ENCODE measurements at places on chromosomes 2 and 18.

DNA sequence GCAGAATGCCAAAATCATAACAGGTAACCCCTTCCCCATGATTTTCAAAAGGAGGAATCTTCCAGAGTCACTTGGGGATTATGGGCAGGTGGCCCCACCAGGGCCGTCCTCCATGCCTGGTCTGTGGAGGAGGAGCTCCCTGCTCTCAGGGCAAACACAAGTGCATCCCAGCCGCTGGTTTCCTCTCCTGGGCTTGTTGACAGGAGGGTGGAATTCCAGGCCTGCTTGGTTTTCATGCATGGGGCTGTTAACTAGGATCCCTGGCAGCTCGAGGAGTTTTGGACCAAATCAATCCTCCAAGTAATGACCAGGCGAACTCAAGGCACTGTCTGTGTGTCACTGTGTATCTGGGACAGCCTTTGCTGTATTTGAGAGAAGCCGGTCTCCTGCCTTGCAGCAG, 45.3 kb downstream of the FOSL2 start:
- no peak for DNase-seq

DNA sequence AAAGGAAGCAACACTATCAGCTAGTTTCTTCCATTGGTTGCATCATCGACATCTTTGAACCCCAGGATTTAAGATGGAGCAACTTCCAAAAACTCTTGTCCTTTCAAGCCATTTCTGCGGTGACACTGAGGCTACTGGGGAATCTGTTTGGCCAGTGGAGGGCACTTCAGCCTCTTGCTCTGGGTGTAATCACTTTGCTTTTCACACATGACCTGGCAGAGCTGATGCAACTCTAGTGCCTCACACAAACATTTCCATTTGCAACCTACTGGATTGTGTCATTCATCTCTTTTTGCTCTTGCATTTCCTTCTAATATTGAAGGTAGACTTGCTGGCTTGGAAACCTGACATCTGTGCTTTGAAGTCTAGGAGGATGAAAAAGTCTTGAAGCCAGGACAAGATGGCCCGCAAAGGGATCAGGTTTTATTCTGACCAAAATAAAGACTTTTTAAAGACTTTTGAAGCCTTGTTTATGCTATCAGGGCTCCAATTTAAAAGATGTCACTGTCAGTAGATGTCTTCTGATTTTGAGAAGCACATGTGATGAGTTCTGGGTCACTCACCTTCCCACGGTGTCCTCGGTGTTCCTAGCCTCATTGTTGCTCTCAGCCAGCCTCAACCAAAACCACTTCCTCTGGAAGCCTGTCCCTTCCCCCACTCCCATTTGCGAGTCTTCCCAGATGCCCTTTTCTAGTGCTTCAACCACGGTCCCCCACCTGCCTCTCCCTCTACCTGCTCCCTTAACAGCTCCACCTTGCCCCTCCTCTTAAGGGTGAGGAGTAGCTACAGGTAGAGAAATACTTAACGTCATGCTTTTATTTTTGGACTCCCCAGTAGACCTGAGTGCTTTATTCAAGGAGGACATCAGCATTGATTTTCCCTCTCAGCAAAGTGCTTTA, 69.7 kb upstream of the KCNE4 start:
- peak; percentile 46 for DNase-seq

- no peak for DNase-seq
Measured at GRCh38 chr2:42722320-42723190, 41.4 kb downstream of the OXER1 start.

- DNase-seq = peak; percentile 84
Measured at GRCh38 chr2:26922405-26923188, 47.8 kb upstream of the MAPRE3 start.

GRCh38 chr2:127027715-127028114, 79.2 kb downstream of the BIN1 start:
- no peak for DNase-seq

DNA sequence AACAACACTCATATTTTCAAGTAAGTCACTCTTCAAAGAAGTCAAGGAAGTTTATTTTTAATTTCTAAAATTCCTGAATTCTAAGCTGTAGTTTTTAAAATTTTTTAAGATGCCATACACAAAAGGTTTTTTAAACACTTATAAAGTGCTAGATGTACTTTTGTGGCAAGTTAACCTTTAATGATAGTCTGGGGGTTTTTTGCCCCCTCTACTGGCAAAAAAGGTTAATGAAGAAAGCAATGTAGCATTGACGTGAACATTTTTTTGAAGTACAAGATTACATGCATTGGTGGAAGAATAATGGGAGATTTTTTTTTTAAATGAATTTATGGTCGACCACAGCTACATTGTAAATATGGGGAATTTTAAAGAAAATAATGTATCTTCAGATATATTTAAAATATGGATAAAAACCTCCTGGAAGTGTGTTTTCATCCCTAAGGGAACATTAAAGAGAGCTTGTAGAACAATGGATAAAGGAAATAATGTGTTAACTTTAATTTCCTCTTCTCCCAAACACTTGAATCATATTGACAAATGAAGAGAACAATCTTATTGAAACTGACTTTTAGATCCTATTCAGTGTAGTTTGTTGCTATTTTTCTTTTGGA, 12.6 kb downstream of the ITPRID2 start:
- peak; percentile 20 for DNase-seq

GRCh38 chr2:204010628-204011560, 74.3 kb downstream of the ICOS start:
- no peak for DNase-seq

- DNase-seq = no peak
Measured at GRCh38 chr18:36295880-36296301, 1.6 kb upstream of the FHOD3 start.

DNA sequence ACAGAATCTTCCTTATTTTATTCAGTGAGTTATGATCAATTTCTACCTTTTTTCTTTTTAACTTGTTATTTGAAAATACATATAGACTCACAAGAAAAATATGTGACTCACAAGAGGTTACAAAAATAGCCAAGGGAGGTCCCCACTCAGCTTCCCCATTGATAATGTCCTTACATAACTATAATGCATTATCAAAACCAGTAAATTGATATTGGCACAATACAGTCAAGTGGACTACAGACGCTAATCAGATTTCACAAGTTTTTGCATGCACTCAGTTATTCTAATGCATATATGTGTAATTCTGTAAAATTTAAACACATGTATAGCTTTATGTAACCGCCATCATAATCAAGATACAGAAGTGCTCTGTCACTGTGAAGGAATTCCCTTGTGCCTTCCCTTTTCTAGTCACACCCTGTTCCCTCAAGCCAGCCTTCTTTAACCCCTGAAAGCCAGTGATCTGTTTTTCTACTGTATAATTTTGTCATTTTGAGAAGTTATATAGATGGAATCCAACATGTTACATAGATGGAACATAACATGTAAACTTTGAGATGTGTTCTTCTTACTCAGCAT, 118.4 kb downstream of the ALMS1 start:
- no peak for DNase-seq

DNA sequence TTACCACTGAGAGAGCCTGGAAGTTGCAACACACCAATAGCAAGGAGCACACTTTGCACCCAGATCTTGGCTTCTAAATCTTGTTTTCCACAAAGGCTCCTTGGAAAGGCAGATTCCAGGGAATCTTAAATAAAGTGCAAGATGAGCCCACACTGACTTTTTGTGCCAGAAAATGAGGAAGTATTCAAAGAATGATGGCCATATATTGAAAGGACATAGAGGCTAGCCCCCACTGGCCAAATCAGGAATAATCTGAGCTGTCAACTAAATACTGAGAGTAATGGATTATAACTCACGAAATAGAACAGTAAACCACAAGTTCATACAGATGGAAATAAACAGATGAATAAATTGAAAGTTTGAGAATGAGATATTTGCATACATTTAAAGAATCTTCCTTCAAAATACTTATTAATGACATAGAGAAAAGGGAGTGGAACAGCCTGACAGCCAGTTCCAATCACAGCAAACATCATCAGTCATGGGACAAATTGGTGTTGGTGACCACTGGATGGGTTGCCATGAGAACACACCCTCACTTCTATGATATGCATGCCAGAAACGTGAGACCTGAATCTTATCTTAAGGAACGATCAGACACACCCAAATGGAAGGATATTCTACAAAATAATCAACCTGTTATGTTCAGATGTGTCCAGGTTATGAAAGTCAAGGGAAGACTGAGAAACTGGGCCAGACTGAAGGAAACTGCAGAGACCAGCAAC, 12.2 kb upstream of the ACKR3 start:
- no peak for DNase-seq

- DNase-seq = no peak
Measured at GRCh38 chr2:39266139-39266805, 22.5 kb upstream of the CDKL4 start.

DNA sequence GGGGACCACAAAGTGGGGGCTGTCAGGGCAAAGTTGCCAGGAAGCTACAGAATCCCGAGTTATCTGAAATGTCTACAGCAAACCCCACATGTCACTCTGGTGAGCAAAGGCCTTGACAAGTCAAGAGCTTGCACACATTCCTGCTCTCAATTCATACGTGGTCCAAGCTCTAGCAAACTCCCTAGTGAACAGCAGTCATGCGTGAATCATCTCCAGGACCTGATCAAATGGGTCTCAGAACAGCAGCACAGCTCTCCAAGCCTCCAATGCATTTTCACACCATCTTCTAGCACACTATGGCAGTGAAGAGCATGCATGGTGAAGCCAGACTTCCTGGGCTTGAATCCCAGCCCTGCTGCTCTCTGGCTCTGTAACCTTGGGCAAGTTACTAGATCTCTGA, 68.5 kb downstream of the MYO5B start:
- DNase-seq = no peak

- no peak for DNase-seq
Measured at GRCh38 chr2:122859260-122859659, 1103.8 kb downstream of the TSN start.

DNA sequence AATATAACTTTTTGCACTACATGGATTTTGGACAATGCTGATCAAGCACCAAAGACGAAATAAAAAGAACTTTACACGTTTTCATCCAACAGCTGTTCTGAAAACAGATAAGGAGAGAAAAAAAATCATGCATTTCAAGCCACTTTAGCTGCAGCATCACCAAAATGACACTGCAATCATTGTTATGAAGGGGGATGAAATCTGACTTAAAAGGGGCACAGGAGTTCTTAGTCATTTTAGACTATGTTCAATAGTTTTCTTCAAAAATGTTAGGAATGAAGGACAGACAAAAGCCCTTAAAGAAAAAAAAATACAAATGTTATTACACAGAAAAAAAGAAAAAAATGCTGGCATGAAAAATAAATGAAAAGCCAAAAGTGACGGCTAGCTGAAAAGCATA, 71.2 kb downstream of the CUL3 start:
- no peak for DNase-seq
